ENCODE measurements at places on chromosomes 6 and 20. TPM values are rescaled to one million over a fixed set of nuclear protein-coding genes. Genes with fewer than 3 reads are reported as not detected.

GRCh38 chr6:27693766-27694546, 218.2 kb downstream of the OR2B2 start:
- DNase-seq: peak; percentile 66

The ELOVL5 gene
- total RNA-seq: 190 TPM

The DOK5 gene
- total RNA-seq: not detected

The DDO gene
- total RNA-seq: 16.5 TPM

DNA sequence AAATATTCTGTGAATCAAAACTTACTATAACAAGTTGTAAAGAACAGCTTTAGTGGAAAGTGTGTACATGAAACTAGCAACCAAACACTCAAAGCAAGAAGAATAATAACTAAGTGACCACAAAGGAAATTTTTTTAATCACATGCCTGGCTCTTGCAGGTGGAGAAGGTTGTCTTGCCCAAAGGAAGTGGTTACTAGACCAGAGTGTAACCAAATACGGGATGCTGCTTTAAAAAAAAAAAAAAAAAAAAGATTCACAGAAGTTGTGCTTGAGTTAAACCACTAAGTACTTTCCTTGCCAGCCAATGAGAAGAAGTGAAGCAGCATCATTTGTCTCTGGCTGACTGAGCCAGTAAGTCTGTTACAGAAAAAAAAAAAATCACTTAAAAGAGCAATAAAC, 19.1 kb upstream of the HLA-DQB1 start:
- DNase-seq: peak; percentile 7

DNA sequence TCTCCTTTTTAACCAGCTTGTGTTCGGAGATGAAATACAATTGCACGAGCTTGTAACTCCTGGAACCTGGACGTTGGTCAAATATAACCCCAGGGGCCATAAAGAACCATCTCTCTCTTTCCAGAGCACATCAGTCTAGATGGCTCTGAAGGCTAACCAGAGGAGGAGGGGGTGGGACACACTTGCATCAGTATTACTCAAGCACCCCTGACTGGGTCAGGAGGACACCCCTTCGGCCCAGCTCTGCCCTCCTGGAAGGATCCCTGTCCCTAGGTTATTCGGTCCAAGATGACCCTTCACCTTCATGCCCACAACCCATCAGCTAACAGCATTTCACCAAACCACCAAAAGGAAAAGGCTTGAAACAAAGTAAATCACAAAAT, 67.1 kb downstream of the FYN start:
- DNase-seq: no peak

The TRIM10 gene
- not detected for total RNA-seq

- DNase-seq: no peak
Observed at GRCh38 chr6:104522533-104522932, 337.2 kb downstream of the HACE1 start.

- no peak for DNase-seq
Observed at GRCh38 chr20:54619181-54619580, 143.8 kb downstream of the DOK5 start.

The SLC32A1 gene
- not detected for total RNA-seq

GRCh38 chr6:96934087-96934486, 9.6 kb downstream of the KLHL32 start:
- no peak for DNase-seq

The ZBTB9 gene
- 6.6 TPM for total RNA-seq

The GHRH gene
- not detected for total RNA-seq

- DNase-seq: no peak
Observed at GRCh38 chr6:134223796-134224420, 94.0 kb downstream of the SGK1 start.

GRCh38 chr6:165571721-165572132, 91.3 kb downstream of the PDE10A start:
- DNase-seq: no peak

The PSORS1C2 gene
- not detected for total RNA-seq

GRCh38 chr20:18857640-18858039, 44.1 kb downstream of the SCP2D1 start:
- peak; percentile 56 for DNase-seq

DNA sequence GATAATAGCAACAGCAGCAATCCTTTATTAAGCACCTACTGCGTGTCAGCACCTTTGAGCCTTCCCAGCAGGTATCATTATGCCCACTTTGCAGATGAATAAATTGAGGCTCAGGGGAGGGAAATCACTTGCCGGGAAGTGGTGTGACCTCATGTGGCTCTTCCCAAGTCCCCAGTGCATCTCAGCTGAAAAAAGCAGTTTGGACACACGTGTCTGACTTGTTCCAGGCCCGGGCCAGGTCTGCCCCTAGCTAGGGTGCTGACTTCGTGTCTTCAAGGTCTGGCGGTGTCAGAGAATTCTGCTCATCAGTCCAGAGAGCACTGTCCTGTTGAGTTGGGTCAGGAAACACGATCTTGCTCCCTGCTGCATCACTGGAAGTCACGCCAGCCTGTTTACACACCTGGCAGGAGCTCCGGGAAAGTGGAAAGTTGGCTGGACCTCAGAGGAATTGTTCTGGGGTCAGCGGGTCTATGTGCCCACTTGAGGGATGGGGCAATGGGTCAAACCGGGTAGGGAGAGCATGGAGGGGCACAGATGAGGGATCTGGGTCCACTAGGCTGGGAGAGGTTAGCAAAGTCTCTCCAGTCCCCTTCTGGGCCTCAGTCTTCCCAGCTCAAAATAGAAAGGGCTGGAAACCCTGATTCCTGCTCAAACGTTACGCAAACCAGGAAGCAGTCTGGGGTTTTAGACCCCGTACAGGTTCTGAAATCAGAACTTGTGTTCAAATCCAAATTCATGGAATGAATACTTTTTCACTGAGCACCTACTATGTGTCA, 10.5 kb downstream of the SLC13A3 start:
- no peak for DNase-seq

The PHACTR2 gene
- 21.3 TPM for total RNA-seq

DNA sequence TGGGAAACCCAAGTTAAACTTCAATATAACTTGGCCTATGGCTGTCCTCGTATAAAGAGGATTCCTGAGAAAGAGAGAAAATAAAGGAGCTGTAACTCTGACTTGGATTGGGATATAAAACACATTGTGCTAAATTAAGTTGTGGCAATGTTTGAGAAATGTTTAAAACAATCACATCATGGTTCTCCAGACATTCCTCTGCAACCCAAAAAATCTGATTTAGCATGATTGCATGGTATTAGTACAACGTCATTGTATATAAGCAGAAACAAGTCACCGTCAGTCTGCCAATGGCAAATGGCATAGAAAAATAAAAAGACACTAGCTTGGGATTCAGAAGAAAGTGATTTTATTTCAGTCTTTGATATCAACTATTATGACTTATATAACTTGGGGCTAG, 140.2 kb upstream of the FAM83B start:
- no peak for DNase-seq

- no peak for DNase-seq
Observed at GRCh38 chr6:15730442-15730841, 67.6 kb upstream of the DTNBP1 start.

- no peak for DNase-seq
Observed at GRCh38 chr6:87182321-87182720, 27.0 kb downstream of the ZNF292 start.

The DEFB126 gene
- not detected for total RNA-seq

The NUP43 gene
- total RNA-seq: 70.0 TPM

GRCh38 chr20:43983904-43984361, 69.3 kb downstream of the TOX2 start:
- DNase-seq: no peak

The CST5 gene
- total RNA-seq: not detected

The LINC00237 gene
- total RNA-seq: not detected

- no peak for DNase-seq
Observed at GRCh38 chr20:31857861-31858759, 12.2 kb downstream of the DUSP15 start.

DNA sequence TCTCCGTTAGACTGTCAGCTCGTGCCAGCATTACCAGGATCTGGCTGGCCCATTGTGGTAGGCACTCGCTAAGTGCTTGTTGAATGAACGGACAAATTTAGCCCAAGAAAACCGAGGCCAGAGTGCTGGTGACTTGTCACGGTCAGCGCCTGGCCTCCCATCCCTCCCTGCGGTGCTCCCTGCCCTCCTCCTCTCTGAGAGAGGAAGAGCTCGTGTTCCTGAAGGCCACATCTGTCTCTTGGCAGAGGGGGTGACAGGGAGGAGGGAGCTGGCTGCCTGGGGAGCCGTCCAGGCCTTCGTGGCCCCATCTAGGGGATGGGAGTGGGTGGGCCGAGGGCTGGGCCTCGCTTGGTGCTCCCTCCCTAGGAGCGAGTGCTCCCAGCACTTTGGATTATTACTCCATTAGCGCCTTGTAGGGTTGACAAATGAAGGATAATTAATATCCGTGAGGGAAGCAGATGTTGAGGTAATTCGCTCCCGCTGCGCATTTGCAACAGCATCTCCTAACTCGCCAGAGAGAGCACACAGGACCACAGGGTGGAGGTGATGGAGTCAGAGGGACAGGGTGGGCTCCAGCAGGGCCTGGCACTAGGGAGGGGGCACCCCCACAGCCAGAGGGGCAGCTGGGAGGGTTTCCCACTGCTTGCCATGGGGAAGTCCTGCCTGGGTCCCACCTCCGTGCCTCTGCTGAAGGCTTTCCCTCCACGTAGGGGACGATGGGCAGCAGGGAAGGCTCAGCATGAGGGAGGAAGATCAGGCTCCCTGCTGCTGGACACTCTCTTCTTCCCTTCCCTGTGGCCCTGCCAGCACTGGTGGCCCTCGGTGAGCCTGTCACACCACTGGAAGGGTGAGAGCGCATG, 37.0 kb downstream of the VSTM2L start:
- DNase-seq: no peak

GRCh38 chr6:155492061-155492735, 36.6 kb upstream of the NOX3 start:
- no peak for DNase-seq

DNA sequence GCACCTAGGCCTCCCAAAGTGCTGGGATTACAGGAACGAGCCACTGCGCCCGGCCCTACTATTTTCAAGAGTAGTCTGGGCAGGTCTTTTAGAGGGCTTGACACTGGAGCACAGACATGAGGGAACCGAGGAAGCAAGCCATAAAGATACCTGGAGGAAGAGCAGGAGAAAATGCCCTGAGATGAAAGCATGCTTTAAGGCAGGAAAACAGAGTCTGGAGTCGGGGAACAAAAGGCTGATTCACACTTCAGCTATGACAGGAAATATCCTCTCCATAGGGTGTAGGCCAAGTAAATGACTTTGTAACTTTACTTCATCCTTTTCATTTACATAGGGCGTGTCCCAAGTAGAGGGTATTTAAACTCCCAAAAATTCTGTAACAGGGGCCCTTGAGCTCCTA, 4.3 kb upstream of the SERINC3 start:
- DNase-seq: peak; percentile 72

The AIG1 gene
- 176 TPM for total RNA-seq

The SLC44A4 gene
- total RNA-seq: 0.20 TPM

DNA sequence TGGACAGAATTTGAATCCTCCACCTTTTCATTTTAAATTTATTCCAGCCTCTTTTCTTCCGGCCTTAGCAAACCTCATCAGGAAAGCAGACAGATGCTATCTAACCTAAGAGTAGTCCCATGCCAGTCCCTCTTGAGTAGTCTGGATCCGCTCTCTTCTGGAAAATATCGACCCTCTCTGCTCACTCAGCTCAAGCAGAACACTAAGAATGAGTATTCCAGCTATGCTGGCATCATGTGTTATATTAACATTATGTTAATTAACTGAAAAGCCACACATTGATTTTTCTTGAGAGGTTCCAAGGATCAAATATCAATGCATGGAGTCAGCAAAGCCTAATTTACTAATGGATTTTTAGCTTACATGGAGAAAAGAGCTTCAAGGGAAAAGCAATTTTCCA, 161.4 kb downstream of the ID4 start:
- DNase-seq: no peak

DNA sequence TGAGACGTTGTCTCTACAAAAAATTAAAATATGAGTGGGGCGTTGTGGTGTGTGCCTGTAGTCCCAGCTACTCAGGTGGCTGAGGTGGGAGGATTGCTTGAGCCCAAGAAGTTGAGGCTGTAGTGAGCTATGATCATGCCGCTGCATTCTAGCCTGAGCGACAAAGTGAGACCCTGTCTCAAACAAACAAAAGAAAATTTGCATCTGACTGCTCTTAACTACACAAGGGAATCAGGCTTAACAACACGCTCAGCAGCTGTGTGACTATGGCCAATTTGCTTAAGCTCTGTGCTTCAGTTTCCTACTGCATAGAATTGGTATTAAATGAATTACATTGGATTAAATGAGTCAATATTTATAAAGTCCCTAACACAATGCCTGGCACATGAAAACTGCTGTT, 24.3 kb upstream of the MRPS10 start:
- DNase-seq: no peak

- no peak for DNase-seq
Observed at GRCh38 chr20:2932498-2932897, 59.2 kb downstream of the PTPRA start.

- no peak for DNase-seq
Observed at GRCh38 chr20:24836661-24837299, 112.3 kb upstream of the CST7 start.

Measured in M059J (cell line).